ENCODE measurements at places on chromosomes 6 and 20.

GRCh38 chr6:26457264-26457805 lies 420 bp upstream of the BTN2A1 start:
- no peak for DNase-seq

DNA sequence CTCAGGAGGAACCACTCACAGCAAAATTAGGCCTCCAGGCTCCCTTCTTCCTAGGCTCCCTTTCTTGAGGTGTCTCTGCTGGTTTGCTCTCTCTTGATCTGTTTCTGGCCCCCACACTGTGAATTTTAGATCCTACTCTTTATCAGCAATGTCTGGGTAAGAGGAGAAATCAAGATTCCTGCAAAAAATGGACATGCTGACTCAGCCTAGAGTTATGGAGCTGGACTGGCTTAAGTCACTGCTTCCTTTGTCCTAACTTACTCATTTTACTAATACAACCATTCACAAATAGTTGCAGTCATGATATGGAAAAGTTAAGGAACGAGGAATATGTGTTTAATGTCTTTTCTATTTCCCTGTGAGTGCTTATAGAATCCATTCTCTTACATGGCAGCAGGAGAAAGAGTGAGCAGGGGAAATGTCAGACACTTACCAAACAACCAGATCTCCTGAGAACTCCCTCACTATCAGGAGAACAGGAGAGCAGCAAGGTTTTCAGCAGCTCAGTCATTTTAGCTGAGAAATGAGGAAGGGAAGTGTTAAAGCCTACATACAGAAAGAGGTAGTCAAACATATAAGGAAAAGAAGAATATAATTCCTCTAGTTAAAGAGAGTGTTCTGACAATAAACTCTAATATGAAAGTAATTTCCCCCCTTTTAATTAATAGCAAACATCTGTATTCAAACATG lies 160.8 kb downstream of the PDE7B start:
- no peak for DNase-seq

DNA sequence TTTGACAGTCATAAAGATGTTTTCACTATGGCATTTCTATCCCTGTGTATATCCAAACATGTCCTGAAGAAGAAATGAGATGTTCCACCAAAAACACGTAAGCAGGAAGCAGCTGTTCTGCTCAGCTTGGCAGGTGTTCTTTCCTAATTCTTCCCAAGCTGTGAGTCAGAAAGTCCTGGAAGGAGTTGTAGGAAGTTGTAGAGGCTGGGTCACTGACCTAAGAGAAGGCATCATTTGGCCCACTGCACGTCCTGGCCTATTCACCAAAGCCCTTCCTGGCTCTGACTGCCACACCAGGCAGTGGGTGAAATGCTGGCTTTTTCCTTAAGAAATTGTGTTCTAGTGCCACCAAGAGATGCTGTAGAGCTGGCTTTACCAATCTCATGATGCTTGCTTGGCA lies 40.3 kb downstream of the STX11 start:
- DNase-seq, result no peak

GRCh38 chr20:821046-821730 lies 12.3 kb upstream of the FAM110A start:
- DNase-seq, result no peak

DNA sequence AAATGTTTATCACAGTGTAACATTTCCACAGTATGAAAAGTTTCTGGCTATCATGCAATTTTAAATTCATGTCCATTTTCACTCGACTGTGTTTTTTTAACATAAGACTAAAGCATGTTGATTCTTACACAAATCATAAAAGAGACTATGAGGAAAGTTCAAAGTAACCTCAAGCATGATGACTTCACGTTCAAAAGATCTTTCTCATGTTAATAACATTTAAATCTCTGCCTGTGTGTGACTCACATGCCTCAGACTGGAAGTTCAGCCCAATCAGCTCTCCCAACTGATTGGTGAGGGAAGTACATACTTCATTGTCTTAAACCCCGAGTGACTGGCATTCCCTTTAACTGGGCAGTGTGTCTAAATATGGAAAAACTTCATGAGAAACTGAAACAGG lies 37.4 kb downstream of the ATXN1 start:
- DNase-seq, result no peak

DNA sequence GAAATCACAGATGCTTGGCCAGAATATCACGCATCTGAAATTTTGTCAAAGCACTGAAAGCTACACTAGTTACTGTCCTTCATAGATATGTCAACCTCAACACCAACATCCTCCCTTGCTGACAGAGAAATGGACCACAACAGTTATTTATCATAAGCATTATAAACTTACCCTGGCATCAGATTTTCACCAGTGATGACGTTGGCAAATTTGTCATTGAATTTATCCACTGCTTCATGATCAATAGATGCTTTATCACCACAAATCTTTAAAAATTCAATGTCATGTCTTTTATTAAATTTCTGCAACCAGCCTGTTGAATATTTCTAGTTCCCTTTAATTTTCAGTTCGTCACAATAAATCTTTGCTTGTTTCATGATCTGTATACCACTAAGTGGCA lies 205.7 kb downstream of the GJA1 start:
- DNase-seq, result no peak

DNA sequence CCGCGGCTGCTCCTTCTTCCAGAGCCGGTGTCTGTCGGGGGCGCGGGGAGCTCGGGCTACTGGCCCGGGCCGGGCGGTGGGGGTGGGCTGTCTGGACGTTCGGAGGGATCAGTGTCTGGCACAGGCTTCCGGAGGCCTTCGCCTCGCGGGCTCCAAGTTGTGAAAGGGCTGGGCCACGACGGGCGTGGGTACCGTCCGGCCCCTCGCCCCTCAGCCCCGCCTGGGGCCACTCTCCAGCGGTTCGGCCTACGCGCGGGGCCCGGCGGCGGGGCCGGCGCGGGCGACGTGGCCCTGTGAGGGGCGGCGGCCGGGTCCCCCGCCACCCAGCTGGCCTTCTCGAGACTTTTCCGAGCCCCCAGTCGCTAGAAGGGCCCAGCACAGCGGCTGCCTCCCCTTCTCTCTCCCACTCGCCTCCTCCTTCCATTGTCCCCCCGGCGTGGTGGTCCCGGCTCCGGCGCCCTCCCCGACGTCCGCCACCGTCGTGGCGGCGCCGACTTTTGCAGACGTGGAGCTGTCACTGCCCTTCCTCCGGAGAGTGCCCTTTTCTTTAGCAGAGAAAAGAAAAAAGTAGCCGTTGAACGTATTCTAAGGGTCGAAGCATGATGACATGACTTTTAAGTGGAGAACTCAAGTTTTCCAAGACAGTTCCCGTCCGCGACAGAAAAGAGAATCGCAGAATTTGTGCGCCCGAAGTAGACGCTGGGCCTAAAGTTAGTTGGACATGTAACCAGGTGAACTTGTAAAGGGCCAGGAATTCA lies 571 bp downstream of the ITCH start:
- DNase-seq, result no peak

GRCh38 chr20:48690888-48691287 lies 136.9 kb downstream of the PREX1 start:
- DNase-seq, result no peak

DNA sequence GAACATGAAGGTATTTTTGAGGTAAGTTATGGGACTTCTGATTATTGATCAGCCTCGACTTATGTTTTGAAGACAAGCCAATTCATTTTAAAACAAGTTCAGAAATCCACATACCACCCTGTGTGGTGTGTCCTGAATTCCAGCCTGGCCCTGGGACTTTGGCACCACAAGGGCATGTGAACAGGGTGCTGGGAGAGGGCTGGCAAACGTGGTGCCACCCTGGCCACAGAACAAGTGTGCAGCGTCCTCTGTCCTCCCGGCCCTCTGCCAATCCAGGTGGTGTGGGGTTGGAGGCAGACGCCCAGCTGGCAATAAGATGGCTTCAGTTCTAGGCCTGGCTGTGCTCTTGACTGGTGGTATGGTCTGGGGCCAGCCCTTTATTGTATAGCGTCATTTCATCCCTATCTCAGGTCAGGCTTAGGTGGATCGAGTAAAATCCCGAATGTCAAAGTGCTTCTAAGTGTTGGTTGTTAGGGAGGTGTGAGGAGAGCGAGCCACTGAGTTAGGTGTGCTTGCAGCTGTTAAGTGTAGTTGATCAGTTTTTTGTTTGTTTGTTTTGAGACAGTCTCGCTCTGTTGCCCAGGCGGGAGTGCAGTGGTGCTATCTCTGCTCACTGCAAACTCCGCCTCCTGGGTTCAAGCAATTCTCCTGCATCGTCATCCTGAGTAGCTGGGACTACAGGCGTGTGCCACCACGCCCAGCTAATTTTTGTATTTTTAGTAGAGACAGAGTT lies 84.2 kb downstream of the RNF144B start:
- no peak for DNase-seq

All from NCI-H774 (cell line).